Central memory CD8-positive, alpha-beta T cell (primary cell): ENCODE measurements at places on chromosomes 3 and 15.

DNA sequence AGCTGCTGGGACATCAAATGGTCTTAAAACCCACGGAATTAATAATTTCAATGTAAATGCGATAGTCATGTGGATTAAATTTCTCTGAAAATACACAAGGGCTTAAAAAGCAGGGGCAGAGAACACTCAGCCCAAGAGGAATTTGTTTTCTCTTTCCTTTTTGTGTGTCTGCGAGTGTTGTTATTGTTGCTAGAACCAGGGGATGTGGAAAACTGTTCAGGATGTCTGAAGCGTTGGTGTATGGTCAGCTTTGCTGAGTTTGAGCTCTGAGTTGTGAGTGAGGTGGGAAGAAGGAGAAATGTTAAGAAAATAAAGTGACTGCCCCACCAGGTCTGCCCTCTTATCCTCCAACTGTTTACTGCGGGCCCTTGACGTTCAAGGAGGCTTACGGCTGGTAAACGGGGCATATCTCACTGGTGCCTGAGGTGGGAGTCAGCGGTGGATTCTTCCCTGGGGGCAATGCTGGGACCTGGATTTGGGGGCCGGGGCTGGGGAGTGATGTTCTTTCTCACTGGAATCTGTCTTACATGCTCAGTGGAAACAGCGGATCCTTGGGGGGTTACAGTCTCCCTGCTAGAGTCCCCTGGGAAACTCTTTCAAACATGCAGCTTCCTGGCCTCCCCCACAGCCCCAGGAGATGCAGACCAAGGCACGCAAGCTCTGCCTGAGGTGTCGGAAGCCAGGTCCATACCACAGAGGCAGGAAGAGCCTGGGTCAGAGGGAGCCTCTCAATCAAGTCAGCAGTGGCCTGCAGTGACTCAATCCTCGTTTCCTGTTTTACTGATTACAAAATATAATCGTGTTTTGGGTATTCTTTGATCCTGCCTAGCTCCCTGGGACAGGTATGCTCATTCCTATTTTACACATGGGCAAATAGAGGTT lies 41.8 kb downstream of the ITGA11 start:
- no peak for DNase-seq

- no peak for DNase-seq
Observed at GRCh38 chr15:90735923-90736322, 18.8 kb downstream of the BLM start.

- no peak for DNase-seq
Observed at GRCh38 chr3:134859341-134859740, 64.3 kb downstream of the EPHB1 start.

DNA sequence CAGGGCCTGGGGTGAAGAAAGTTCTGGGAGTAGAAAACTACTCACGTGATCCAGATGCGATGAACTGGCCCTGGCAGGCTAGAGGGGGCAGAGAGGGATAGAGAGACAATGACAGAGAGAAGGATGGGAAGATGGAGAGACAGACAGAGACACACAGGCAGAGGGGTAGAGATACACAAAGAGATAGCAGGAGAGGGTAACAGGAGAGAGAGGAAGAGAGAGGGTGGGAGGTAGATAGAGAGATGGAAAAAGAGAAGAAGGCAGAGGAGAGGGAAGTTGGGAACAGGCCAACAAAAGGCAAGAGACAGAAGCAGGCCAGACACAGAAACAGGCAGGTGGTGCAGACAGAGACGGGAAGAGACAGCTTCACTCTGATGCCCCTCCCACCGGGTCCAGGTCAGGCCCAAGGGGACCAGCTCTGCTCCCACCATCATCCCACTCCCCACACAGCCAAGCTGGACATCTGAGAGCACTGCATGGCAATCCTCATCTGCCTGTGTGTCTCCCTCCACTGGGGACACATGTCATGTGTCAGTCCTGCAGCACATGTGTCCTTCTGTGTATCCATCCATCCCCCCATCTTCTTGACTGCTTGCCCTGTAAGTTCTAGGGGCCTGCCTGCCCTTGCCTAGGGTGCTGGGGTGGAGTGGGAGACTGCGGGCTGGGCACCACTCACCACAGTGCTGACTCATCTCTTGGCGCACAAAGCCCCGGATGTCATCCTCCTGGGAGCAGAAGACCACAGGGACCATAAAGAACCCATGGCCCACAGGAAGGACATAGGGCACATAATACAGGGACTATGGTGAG lies 2.2 kb upstream of the UCN2 start:
- no peak for DNase-seq

GRCh38 chr3:15496341-15496664 lies 25.2 kb downstream of the COLQ start:
- no peak for DNase-seq
